ENCODE measurements at places on chromosomes 1 and 21.

DNA sequence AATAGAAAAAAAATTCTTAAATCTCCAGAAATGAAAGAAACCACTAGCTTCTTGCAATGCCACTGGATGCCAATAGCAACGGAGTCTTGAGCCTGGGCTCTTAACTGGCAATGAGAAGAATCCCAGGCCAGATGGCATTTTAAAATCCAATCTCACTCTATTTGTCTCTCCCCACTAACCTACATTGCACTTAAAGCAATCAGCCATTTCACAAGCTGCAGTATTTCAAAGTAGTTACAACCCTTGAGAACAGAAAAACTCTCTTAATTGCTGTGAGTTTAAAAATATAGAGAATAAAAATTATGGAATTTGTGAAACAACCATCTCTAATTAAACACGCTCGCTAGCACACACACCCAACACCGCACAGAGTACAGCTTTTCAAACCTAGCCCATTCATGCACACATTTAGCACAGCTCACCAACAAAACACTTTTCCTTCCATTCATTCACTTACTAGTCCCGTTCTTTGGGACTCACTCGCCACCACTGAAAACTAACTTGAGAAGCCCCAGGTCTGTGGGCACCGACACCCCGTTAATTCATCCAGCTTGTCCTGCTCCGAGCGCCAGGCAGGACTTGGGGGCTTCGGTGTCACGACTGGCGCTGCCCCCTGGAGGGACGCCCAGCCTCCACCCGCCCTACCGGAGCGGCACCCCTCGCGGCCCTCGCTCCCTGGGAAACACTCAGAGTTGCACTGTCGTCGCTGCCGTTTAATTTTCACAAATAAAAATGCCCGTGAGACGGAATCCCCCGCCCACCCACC is 1.0 kb downstream of the DDAH1 start:
- no peak for DNase-seq

GRCh38 chr21:24486973-24487372 is 1120.3 kb downstream of the MRPL39 start:
- no peak for DNase-seq

DNA sequence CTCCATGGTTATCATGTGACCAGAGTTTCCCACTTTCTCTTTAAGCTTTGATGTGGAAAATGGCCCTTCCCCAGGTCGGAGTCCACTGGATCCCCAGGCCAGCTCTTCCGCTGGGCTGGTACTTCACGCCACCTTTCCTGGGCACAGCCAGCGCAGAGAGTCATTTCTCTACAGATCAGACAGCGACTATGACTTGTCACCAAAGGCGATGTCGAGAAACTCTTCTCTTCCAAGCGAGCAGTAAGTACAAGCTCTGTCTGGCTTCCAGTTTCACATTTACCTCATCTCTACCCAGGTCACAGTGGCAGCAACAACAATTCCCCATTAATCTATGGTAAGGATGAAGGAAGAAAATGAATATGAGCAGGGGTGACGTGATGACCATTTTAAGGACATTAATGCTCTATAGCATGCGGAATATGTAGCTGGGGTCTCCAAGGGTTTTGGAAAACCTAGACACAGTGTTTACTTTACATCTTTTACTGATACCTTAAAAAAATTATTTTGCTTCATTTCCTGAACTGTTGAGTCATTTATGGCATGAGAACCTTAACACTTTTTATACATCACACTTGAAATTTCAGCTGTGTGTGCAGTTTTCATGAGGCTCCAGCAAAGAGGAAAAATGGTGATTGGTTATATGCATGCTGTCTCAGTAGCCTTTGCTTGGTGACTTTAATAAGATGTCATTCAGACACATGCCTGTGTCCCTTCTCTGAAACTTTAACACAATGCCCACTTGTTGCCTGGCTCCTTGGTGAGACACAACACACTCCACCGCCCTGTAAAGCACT is 286.3 kb upstream of the SGIP1 start:
- no peak for DNase-seq

- no peak for DNase-seq
Measured at GRCh38 chr1:207128336-207128921, 24.4 kb downstream of the C4BPA start.

- no peak for DNase-seq
Measured at GRCh38 chr1:7022058-7022457, 236.8 kb downstream of the CAMTA1 start.

DNA sequence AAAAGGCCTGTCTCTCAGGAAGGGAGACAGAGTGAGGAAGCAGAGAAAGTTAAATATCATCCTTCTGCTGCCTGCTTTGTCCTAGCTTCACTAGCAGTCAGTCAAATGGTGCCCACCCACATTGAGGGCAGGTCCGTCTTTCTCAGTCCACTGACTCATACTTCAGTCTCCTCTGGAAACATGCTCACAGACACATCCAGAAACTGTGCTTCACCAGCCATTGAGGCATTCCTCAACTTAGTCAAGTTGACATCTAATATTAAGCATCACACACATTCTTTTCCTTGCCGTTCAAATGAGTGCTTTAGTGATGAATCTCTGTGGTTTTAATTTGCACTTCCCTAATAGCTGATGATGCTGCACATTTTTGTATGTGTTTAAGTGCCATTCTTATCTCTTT is 777.8 kb upstream of the PRMT6 start:
- DNase-seq, result no peak

GRCh38 chr1:222634180-222635013 is 16.5 kb downstream of the MIA3 start:
- peak; percentile 94 for DNase-seq

DNA sequence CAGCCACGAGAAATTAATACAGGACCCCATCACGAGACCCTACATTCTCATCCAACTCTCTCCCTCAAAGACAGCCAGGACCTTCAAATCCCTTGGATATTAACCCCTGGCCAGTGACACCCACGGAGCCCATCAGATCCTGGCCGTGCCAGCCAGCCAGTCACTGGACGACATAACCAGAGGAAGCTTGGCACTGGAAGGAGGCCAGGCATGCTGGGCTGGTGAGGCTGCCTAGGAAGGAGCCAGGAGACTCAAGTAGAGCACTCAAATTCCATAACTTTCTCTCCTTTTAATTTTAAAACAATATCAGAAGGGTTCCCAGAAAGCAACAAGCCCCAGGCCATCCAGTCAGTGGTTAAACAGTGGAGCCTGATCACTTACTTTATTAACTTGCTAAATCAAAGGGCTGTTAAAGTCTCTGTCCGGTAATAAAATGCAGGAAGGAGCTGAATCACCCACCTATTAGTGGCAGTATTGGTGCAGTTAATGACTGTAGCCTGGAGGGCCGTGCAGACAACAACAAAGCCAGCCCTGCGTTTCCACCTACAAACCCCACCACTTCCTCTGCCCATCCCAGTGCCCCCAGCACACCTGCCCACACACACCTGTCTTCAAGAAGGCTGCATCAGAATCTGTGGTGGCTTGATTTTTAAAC is 78.0 kb downstream of the HIVEP3 start:
- no peak for DNase-seq

DNA sequence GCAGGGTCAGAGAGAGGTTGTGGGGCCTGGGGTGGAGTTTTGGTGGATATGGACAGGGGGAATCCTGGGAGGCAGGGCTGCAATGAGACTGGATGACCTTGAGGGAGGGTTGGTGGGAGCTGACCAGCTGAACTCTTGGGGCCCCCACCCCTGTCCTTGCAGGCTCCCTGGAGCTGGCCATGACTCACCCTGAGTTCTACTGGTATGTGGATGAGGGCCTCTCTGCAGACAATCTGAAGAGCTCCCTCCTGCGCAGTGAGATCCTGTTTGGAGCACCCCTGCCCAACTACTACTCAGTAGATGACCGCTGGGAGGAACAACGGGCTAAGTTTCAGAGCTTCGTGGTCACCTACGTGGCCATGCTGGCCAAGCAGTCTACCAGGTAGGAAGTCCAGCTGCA is 23.6 kb downstream of the DISP3 start:
- DNase-seq, result no peak

DNA sequence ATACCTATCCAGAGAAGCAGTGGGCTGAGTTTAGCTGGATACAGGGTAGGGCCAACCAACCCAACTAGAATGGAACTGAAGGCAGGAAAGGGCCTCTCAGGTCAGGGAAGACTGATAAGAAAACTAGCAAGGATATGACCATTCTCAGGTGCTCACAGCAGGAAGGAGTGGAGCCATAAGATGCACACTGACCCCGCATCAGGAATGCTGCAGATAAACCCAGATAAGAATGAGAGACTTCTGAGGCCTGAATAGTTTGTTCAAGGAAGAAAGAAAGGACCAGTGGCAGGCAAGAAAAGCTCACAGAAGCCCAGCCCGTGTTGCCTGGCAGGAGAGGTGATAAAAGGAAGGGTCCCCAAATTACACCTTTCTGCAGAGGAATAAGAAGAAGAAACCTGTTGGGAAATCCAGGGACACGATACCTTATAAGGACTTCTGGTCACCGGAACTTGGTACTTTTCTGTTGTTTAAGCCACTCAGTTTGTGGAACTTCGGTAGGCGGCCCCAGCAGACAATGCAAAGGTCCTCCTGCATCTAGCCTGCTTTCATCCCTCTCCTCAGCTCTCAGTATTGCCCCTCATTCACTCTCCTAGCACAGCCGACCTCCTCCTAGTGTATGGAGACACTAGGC is 58.9 kb downstream of the ATP1A1 start:
- no peak for DNase-seq

DNA sequence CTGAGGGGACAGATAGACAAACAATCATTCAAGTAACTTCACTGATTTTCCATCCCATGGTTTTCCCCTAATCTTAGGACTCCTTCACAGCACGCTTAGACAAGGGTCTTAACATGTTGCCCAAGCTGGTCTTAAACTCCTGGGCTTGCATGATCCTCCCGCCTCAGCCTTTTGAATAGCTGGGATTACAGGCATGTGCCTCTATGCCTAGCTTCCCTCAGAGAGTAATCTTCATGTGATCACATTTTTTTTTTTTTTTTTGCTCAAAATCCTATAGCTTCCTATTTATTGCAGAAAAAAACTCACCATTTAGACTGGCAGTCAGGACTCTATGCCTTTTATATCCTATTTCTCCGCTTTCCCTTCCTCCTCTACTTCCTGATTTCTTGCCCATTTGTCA is 90.4 kb upstream of the DPH5 start:
- no peak for DNase-seq

DNA sequence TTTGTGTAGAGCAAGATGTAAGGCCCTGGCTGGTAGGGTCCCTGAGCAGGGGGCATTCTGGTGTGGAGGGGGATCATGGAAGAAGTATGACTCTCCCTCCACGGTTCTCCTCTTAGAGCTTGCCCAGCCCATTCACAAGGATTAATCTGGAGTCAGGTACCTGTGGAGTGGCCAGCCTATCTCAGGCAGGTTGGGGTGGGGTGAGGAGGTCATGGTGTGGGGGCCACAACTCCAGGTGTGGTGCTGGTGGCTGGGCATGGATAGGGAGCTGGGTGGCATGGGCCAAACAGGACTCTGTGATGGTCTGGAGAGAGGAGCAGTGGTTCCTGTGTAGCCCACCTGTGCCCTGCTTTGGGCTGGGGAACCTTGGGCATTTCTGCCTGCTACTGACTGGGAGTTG is 32.3 kb downstream of the TMCC2 start:
- no peak for DNase-seq

Measured in fibroblast of mammary gland (primary cell).